ENCODE measurements at places on chromosomes 1 and 21.

DNA sequence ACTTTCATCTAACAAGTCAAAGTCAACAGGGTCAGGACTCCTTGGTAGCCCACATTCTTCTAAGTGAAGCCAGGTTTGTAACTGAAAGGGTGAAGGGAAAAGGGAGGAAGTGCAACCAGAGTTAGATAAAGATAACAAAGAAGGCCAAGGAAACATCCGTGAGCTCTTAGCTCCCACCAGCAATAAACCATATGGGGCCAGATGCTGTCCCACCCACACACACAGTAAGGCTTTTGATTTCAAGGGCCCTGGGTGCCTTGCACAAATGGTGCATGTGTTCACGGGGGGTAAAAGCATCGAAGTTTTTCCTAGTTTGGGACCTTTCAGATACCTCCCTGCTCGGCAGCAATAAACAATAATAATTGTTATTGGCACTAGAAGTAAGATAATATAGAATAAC, 5.1 kb upstream of the TIAM1 start:
- DNase-seq = no peak

DNA sequence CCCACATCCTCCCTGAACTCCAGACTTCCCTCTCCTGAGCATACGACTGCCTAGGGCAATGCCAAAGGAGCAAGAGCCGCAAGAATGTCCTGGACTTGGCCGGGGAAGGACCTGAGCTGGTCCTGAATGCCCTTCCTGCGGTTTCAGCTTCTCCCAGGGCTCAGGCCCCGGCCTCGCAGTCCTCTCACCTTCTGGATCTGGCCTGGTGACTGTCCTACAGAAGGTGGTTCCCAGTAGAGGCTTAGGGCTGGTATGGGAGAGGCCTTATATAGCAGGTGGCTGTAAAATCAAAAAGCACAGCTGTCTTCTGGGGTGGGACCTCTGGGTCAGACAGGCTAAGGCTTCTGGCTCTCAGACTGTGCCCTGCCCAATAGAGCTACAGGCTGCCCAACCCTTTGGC, at the start of gene LYPD8:
TSS of gene LYPD8 (minus strand) at position 243 of the 400 bp plus-strand sequence. CDS start 4,678 bp downstream, outside the sequence.
- DNase-seq = no peak

DNA sequence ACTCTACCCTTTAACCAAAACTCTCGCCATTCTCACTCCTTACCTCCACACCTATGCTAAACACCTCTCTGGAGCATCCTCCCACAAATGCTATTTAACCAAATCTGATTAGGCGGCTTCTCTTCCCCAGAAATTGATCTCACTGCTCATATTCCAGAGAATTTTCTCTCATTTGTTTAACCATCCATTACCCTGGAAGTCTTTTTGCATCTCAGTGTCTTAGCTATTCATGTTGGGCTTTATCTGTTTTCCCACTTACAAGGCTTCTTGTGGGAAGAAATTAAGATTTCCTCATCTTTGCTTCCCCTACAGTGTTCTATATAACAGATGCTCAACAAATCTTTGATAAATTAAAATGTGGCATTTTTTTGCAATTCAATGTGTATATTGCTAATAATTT, 45.5 kb downstream of the MYSM1 start:
- DNase-seq = no peak

DNA sequence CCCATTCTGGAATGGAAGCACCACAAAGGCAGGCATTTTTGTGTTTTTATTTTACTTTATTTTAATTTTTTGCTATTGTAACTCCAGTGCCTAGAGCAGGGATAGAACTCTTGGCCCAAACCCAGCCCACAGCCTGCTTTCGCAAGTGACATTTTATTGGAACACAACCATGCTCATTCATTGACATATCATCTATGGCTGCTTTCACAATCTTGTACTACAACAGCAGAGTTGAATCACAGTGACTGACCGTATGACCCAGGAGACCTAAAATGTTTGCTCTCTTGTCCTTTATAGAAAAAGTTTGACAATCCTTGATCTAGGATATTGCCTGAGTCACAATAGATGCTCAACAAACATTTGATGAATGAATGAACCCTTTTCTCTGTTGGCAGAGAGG, 83.9 kb upstream of the ATP1A1 start:
- no peak for DNase-seq

All from activated CD4-positive, alpha-beta T cell treated with anti-CD3 and anti-CD28 coated beads for 1 hour (primary cell).